ENCODE measurements at places on chromosomes 5 and 9.
A peak's percentile ranks its signal among the peaks of the same experiment; 100 is the strongest.

DNA sequence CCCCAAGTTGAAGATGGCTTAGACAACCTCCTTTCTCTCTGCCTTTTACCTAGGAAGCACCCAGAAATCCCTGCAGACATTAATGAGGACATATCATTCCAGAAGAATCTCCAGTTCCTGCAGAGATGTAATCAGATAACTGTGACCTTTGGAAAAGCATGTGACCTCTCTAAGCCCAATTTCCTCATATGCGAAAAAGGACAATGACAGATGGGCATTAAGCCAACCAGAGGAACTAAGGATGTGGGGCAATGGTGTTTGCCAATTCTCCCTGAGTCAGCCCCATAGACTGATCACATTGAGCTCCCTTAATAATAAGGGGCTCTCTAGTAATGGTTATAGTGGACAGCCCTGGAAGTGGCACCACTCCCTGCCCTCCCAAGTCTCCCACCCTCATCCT lies 10.1 kb upstream of the FOXI1 start:
- no peak for DNase-seq
- no peak overlapping the region for H3K27ac ChIP-seq
- H3K36me3 ChIP-seq = no peaks in the 10 kb centered on the region
- H3K4me3 ChIP-seq = no peak overlapping the region
- H3K4me1 ChIP-seq = peaks cover 6% of the 10 kb centered on the region

GRCh38 chr5:110371725-110372041 lies 354.8 kb downstream of the TMEM232 start:
- H3K36me3 ChIP-seq = no peaks in the 10 kb centered on the region
- H3K4me3 ChIP-seq = no peak overlapping the region
- no peak for DNase-seq
- no peak overlapping the region for H3K27ac ChIP-seq
- no peaks in the 10 kb centered on the region for H3K4me1 ChIP-seq

- DNase-seq = peak; percentile 84
- no peaks in the 10 kb centered on the region for H3K27me3 ChIP-seq
- H3K27ac ChIP-seq = no peak overlapping the region
- no peaks in the 10 kb centered on the region for H3K36me3 ChIP-seq
- H3K4me1 ChIP-seq = no peaks in the 10 kb centered on the region
Measured at GRCh38 chr5:42583322-42583721, 160.1 kb downstream of the GHR start.

- no peaks in the 10 kb centered on the region for H3K36me3 ChIP-seq
- no peaks in the 10 kb centered on the region for H3K4me1 ChIP-seq
- no peak overlapping the region for H3K4me3 ChIP-seq
- no peak overlapping the region for H3K27ac ChIP-seq
Measured at GRCh38 chr5:39584927-39585326, 160.1 kb upstream of the DAB2 start.

DNA sequence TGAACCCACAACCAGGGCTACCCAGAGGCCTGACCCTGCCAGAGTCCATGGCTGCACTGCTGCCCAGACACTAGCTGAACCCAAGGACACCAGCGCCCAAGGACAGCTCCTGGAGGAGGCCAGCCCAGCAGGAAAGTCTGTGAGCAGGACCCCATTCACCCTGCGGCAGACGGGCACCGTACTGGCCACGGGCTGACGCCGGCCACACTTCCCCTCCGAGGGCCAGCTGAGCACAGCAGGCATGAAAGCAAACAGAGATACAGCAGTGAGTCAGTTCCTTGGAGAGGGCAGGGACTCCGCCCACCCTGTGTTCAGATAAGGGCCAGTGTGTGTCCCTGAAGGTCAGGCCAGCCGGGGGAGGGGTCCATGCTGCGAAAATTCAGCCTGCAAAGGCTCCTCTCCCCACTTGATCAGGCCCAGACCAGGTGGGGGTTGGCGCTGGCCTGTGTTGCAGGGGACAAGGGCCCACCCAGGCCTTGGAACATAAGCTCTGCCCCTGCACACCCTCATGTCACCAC lies 3.2 kb downstream of the RNF208 start:
- no peak overlapping the region for H3K27ac ChIP-seq
- peaks cover 5% of the 10 kb centered on the region for H3K4me1 ChIP-seq
- peak; percentile 78 for DNase-seq
- peaks cover 2% of the 10 kb centered on the region for H3K27me3 ChIP-seq
- peaks cover 1% of the 10 kb centered on the region for H3K36me3 ChIP-seq

DNA sequence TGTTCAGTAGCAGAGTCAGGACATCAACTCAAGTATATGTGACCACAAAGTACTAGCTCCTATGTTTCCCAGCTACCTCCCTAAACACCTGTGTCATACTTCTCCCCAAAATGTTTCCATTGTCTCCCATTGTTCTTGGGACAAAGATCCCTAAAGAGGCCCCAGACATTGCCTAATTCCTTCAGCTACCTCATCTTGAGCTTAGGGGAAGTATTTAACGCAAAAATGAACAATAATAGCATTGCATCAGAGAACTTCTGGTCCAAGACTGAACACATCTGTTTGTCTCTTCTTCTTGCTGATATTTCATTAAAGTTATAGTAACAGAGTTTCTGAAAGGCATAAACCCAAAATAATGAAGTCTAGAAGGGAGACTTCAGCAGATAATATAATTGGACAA lies 430.8 kb downstream of the MTRR start:
- no peak overlapping the region for H3K27ac ChIP-seq
- no peaks in the 10 kb centered on the region for H3K27me3 ChIP-seq
- no peak for DNase-seq
- no peak overlapping the region for H3K4me3 ChIP-seq
- no peaks in the 10 kb centered on the region for H3K4me1 ChIP-seq

GRCh38 chr5:141605523-141606277 lies 13.1 kb downstream of the DIAPH1 start:
- H3K4me1 ChIP-seq = no peaks in the 10 kb centered on the region
- no peak for DNase-seq
- no peaks in the 10 kb centered on the region for H3K36me3 ChIP-seq

DNA sequence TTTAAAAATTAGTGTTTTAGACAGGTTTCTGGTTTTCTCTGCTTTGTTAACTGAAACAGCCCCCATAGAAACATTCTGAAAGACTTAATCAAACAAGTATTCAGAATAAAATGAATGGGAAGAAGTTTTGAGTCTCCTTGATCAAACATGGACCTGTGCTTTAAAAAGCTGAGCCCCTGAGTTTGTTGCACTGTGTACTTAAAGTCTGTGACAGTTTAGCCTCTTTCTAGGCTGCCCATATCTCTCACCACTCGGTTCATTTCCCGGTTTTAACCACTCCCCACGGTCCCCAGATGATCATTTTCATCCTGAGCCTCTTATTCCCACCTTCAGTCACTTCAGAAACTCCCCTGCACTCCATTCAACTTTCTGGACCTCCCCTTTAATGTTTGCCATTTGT lies 215.9 kb upstream of the DMRT1 start:
- peaks cover 2% of the 10 kb centered on the region for H3K4me1 ChIP-seq
- no peaks in the 10 kb centered on the region for H3K27me3 ChIP-seq
- H3K36me3 ChIP-seq = no peaks in the 10 kb centered on the region
- no peak overlapping the region for H3K27ac ChIP-seq
- no peak for DNase-seq

DNA sequence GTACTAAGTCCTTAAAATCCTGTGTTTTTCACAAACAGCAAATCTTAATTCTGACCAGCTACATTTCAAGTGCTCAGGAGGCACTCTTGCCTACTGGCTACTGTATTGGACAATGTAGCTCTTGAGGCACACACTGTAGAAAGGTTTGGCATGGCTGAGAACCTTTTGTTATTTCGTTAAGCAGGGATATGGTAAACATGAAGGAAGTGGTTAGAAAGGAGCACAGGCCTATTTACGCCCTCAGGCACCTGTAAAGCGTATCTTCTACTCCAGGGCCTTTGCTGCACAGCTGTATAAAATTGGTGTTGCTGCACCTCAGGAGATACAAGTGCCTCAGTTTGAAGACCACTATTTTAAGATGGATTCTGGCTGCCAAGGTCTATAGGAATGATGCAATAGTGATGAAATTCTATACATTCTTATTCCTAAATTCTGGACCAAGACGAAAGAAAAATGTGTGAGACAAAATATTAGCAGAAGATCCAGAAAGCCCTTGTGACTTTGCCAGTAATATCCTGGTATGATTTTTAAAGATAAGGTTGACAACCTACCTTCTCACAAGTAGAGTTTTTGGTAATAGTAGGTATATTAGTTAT lies 9.3 kb upstream of the OTULIN start:
- no peaks in the 10 kb centered on the region for H3K36me3 ChIP-seq
- no peak for DNase-seq
- H3K4me1 ChIP-seq = no peaks in the 10 kb centered on the region

- H3K27ac ChIP-seq = no peak overlapping the region
- no peaks in the 10 kb centered on the region for H3K36me3 ChIP-seq
- no peak overlapping the region for H3K4me3 ChIP-seq
- no peaks in the 10 kb centered on the region for H3K4me1 ChIP-seq
- no peaks in the 10 kb centered on the region for H3K27me3 ChIP-seq
Measured at GRCh38 chr9:84838879-84839278, 169.3 kb downstream of the NTRK2 start.

- no peaks in the 10 kb centered on the region for H3K27me3 ChIP-seq
- no peak overlapping the region for H3K4me3 ChIP-seq
- no peaks in the 10 kb centered on the region for H3K4me1 ChIP-seq
- DNase-seq = no peak
- peaks cover 5% of the 10 kb centered on the region for H3K36me3 ChIP-seq
- no peak overlapping the region for H3K27ac ChIP-seq
Measured at GRCh38 chr5:138506370-138507306, 36.4 kb downstream of the ETF1 start.

GRCh38 chr5:36934740-36935356 lies 58.3 kb downstream of the NIPBL start:
- H3K27me3 ChIP-seq = no peaks in the 10 kb centered on the region
- no peaks in the 10 kb centered on the region for H3K36me3 ChIP-seq
- H3K4me3 ChIP-seq = no peak overlapping the region
- no peaks in the 10 kb centered on the region for H3K4me1 ChIP-seq
- DNase-seq = no peak

GRCh38 chr5:80220245-80220897 lies 35.5 kb downstream of the SERINC5 start:
- peak; percentile 31 for DNase-seq
- no peak overlapping the region for H3K27ac ChIP-seq
- H3K36me3 ChIP-seq = no peaks in the 10 kb centered on the region
- H3K27me3 ChIP-seq = no peaks in the 10 kb centered on the region
- H3K4me3 ChIP-seq = no peak overlapping the region

DNA sequence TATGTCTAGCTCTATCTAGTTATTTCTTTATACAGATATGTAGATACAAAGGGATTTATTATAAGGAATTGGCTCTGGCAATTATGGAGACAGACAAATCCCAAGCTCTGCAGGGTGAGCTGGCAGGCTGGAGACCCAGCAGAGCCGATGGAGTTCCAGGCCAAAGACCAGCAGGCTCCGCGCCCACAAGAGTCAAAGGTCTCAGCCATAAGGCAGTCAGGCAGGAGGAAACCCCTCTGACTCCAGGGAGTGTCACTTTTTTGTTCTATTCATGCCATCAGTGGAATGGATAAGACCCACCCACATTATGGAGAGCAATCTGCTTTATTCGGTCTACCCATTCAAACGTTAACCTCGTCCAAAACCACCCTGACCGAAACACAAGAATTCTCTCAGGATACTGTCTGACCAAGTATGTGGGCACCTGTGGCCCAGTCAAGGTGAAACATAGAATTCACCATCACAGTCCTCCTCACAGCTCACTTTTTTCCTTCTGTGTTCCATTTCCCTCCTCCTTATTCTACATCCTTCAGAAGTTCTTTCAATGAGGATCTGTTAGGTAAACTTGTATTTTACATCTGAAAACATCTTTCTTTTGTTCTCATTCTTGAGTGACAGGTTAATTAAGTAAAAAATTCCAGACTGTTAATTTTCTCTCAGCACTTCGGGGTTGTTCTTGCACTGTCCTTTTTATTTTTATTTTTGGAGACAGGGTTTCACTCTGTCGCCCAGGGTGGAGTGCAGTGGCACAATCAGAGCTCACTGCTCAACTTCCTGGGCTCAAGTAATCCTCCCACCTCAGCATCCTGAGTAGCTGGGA lies 21.2 kb downstream of the RNF130 start:
- no peaks in the 10 kb centered on the region for H3K36me3 ChIP-seq
- no peak for DNase-seq
- no peaks in the 10 kb centered on the region for H3K27me3 ChIP-seq
- H3K27ac ChIP-seq = no peak overlapping the region
- H3K4me3 ChIP-seq = no peak overlapping the region
- H3K4me1 ChIP-seq = peaks cover 4% of the 10 kb centered on the region

DNA sequence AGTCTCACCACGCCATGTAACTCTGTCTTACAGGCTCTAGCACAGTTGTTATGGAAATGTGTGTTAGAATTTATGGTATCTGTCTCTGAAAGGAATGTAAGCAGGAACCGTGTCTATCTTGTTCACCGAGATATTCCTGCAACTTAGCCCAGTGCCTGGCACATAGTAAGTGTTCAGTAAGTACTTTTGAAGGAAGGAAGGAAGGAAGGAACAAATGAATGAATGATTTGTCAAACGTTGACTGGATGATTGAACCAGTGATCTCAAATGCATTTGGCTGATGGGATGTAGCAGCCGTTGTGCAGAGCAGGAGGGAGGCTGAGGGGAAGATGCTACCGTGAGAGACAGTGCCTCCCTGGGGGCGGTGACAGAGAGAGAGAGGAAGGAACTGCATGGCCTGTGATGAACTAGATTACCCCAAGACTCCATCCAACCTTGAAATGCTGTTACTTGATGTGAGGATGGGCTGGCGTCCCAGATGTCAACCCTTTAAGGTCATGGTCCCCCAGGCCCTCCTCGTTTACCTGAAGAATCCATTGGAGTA lies 47.5 kb upstream of the PPARGC1B start:
- no peaks in the 10 kb centered on the region for H3K27me3 ChIP-seq
- H3K4me3 ChIP-seq = no peak overlapping the region
- H3K36me3 ChIP-seq = no peaks in the 10 kb centered on the region
- H3K4me1 ChIP-seq = no peaks in the 10 kb centered on the region
- DNase-seq = no peak
- H3K27ac ChIP-seq = no peak overlapping the region

DNA sequence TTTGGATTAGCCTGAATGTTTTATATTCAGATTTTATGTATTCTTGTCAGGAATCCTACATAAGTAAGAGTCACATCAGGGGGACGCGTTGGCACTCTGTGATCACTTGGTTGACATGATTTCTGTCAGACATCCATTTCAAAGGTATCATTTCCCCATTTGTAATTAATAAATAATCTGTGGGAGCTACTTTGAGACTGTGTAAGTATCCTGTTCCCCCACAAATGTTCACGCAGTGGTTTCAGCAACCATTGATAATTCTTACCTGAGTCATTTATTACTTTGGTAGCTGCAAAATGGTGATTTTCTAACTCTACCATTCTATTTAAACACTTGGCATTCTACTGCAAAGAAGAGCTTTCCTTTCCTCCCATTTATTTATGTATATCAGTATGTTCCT lies 56.9 kb upstream of the TBC1D2 start:
- peaks cover 21% of the 10 kb centered on the region for H3K4me1 ChIP-seq
- H3K4me3 ChIP-seq = no peak overlapping the region
- no peaks in the 10 kb centered on the region for H3K27me3 ChIP-seq
- no peak overlapping the region for H3K27ac ChIP-seq
- H3K36me3 ChIP-seq = no peaks in the 10 kb centered on the region
- no peak for DNase-seq

- H3K27ac ChIP-seq = peak overlapping the region; percentile 55
- DNase-seq = peak; percentile 88
- H3K27me3 ChIP-seq = no peaks in the 10 kb centered on the region
- peaks cover 15% of the 10 kb centered on the region for H3K4me1 ChIP-seq
- peak overlapping the region; percentile 53 for H3K4me3 ChIP-seq
- peaks cover 3% of the 10 kb centered on the region for H3K36me3 ChIP-seq
Measured at GRCh38 chr9:134642385-134643181, 980 bp downstream of the COL5A1 start.

GRCh38 chr5:607541-608428 lies 4.4 kb upstream of the CEP72 start:
- no peak overlapping the region for H3K27ac ChIP-seq
- H3K4me3 ChIP-seq = no peak overlapping the region
- no peaks in the 10 kb centered on the region for H3K4me1 ChIP-seq
- no peaks in the 10 kb centered on the region for H3K36me3 ChIP-seq
- no peak for DNase-seq

Measured in mesendoderm (in vitro differentiated cells).